Upper lobe of right lung (tissue), 1 donor: ENCODE measurements at places on chromosomes 11 and 22.
A peak's percentile ranks its signal among the peaks of the same experiment; 100 is the strongest.

GRCh38 chr11:128648711-128649110 is 45.2 kb upstream of the FLI1 start:
- no peak for DNase-seq

DNA sequence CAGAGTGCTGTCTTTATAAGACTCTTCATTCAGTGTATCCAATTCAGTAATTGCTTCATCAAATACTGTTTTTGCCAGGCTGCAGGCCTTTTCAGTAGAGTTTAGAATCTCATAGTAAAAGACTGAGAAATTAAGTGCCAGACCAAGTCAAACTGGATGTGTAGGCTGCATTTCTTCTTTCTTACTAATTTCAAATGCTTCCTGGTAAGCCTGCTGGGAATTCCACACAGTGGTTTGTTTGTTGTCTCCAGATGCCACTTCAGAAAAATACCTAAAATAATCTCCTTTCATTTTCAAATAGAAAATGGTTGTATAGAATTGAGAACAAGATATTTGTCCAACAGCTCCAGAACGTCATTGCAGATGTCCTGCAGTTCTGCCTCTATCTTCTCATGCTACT is 34.7 kb downstream of the LDHAL6A start:
- DNase-seq = no peak

- no peak for DNase-seq
Observed at GRCh38 chr11:44779736-44780520, 53.2 kb downstream of the TSPAN18 start.

- no peak for DNase-seq
Observed at GRCh38 chr11:40029391-40029790, 1430.1 kb downstream of the LRRC4C start.

DNA sequence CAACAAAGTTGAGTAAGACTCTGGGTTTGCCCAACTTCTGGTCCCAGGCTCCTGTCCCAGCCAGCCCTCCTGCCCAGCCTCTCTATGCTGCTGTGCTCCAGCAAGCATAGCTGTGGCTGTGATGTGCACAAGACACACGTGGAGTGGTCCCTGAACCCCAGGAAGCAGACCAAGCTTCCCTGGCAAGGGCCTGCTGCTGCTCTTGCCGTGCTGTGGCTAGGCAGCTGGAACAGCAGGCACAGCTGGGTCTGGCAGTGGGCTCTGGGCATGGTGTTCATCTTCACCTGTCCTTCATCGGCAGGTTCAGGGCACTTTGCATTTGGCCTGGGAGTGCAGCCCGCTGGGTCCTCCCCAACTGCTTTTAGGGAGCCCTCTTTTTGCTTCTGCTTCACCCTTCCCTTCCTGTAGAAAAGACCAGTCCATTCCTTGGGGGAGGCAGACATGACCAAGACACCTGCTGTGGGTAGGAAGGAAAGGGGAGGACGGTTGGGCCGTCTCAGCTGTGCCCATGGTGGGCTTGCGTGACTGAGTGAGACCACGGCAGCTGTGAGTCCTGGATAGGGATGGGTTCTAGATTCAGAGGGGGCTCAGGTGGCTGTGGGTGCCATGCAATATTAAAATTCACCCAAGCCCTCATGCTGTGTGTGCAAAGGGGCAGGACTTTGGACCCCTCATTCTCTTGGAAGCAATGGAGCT is 26.1 kb upstream of the ETS1 start:
- no peak for DNase-seq

DNA sequence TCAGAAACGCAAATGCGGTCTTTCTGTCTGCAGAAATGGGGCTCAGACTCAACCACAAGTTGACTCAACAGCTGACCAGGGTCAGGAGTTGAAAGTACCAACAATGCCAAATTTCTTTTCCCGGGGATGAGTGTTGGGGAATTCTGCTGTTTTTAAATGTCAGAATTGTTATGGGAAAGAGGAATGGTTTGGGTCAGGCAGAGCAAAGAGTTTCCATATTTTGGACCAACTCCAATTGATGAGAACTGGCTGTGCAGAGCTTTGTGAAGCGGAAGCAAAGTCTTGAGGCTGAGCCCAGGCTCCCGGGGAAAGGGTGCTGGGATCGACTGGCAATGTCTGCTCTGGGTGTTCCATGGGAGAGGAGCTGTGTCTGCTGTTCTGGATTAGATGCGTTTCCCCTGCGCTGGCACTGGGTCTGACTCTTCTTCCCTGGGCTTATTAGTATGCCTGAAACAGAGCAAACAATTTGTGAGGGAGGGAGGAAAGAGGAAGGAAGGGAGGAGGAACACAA is 36.2 kb downstream of the TXN2 start:
- no peak for DNase-seq

DNA sequence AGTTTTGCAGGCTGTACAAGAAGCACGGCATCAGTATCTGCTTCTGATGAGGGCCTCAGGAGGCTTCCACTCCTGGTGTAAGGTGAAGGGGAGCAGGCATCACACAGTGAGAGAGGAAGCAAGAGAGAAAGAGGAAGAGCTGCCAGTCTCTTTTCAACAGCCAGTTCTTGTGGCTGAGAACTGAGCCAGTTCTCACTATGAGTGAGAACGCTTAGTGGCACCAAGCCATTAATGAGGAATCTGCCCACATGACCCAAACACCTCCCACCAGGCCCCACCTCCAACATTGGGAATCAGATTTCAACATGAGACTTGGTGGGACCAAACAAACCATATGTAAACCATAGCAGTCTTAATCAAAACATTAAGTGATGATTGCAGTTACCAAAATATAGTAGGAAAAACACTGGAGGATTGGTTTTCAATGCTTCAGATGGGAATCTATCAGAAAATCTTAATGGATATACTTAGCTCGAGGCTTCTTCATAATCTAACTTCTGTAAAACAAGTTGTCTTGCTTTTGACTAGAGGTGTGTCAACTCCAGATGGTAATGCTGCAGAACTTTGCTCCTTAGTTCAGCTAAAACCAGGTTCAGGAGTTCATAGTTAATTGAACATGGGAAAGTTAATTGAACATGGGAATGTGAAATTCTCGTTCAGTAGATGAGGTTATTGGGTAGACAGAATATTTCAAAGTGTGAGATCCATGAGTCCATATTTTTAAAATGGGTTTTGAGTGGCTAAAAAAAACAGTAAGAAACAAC is 12.2 kb downstream of the FAR1 start:
- DNase-seq = no peak

DNA sequence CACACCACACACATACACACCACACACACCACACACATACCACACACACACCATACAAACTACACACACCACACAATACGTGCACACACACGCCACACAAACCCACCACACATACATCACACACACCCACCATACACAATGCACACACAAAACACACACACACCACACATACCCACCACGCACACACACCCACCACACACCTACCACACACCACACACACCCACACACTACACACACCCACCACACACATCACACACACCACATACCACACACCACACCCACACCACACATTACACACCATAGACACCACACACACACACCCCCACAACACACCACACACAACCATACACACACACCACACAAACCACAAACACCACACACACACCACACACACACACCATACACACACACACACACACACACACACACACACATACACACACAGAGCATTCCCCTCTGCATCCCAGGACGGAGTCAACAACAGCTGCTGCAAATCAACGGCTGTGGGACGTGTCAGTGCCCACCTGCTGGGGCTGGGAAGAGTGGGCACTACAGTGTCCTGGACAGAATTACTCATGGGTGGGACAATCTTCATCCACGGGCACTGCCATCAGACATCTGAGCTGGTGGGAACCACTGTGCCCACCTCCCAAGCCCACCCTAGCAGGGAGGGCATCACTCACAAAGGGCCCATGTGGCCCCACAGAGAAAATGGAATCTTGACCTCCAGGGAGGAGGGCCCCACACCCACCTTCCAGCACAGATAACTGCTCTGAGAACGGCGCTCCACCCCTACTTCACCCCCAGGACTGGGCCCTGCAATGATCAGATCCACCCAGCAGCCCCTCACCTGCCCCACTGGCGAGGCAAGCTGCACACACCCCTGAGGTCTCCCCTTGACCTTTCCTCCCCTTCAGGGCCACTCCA is 8.4 kb downstream of the TP53I11 start:
- no peak for DNase-seq

GRCh38 chr22:33232071-33232470 is 173.9 kb upstream of the SYN3 start:
- DNase-seq = no peak

DNA sequence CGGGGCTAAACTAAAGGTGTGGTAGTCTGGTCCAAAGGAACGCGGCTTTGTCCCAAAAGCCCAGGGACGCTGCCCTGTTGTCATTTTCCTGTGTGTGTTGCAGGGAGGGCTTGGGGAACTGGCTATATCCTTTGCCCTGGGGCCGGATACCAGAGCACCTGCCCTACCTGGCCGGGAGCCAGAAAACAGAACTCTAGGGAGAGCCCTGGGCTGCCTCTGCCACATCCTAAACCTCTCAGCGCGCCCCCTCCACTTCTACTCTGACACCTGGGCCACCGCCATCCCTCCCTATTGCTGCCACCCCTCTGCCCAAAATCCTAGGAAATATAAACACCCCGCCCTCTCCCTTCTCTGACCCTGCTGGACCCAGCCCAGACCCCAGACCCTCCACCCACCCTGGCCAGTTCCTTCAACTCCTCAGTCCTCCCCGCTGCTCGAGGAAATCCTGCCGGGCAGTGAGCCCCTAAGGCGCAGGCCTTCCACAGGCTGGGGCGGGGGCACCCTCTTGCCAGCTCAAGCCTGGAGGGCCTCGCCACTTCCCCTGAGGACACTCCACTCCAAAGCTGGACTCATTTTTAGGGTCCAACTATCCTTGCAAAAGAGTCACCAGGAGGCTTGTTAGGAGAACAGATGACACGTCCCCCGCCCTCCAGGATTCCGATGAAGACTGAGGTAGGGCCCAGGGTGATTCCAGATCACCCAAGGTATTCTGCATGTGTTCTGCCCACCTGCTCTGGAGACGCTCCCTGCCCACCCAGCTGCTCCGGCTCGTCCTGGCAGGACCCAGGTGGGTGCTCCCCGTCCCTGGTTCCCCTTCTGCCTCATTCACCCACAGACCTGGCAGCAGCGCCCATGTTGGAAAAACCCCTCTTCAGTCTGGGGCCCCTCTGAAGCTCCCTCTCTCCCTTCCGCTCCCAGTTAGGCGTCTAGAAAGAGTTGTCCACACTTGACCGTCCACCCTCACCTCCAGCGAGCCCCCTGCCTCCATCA is 12.2 kb downstream of the KCTD17 start:
- no peak for DNase-seq

GRCh38 chr22:43483266-43483665 is 71.5 kb downstream of the MPPED1 start:
- DNase-seq = no peak

DNA sequence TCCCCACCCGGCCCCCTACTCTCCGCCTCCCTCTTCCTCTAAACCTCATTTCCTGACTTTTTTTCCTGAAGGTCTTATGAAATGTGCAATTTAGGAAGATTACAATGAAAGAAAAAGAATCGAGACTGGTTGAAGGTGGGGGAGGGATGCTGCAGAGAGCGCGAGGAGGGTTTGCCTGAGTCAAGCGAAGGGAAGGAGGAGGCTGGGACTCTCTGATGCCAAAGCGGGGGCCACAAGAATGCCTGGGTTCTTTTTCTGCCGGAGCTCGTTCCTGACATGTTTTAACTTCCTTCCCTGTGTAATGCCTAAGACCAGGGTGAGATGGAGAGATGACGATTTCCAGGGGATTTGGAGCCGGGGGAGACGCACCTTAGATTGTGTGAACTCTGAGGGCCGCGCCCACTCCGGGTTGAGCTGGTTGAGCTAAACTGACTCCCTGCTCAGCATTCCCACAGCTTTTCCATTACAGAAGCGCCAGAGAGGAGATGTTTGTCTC is 270.5 kb upstream of the SORL1-AS1 start:
- DNase-seq = no peak

DNA sequence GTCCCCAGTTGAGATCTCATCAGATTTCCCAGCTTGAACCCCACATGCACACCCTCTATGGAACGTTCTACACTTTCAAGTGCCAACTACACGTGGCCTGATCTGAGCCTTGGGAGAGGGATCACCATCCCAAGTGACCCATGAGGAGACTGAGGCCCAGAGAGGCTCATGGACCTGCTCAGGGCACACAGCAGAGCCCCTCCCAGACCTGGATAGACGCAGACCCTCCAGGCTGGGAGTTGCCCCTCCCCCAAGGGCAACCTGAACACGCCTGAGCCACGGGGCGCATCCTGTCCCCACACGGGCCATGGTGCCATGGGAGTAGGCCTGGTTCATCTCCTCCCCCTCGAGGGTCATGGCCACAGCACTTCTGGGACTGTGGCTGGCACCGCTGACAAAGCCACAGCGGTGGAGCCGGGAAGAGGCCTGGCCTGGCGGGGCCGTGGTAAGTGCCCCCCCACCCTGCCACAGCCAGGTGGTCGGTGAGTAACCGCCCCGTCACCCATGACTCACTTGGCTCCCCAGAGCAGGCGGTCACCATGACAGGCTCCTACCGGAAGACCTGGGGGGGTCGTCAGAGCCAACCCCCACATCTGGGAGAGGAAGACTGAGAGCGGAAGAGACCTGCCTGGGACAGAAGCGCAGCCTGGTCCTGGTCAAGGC is 8.1 kb downstream of the WNT7B start:
- no peak for DNase-seq

- no peak for DNase-seq
Observed at GRCh38 chr11:86678823-86679222, 6.4 kb upstream of the ME3 start.

DNA sequence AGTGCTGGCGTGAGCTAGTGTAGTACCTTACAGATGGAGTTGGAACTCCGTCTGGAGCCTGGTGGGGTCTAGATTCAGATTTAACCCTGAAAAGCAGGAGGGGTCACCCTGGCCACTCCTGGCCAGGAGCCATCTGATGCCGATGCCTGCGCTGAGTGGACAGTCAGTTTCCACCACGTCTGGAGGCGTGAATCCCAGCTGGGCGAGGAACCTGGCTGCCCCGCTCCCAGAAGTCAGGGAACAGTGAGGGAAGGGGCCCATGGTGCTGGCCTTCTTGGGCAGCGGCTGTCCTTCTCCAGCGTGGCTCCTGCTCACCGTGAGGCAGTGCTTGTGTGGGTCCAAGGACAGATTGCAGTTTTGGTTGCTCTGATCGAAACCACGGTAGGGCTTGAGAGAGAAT is 76.3 kb downstream of the PARVB start:
- DNase-seq = no peak

- peak; percentile 60 for DNase-seq
Observed at GRCh38 chr11:2582946-2583604, 116.7 kb downstream of the KCNQ1OT1 start.

DNA sequence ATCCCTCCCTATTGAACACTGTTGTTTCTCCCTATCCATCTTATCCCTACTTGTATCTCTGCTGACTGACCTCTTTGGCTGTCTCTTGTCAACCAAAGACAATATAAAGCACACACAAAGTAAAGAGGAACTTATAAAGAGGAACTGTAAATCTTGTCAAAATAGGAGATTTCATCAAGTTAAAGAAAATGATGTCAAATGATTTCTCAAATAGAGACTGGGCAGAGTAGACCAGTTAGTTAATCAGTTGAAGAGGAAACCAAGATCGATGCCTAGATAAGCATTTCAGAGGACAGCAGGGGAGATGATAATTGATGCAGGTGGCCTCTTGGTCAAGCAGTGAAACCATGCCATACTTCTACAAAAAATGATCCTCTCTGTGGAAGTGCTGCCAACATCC is 22.7 kb downstream of the KCNQ1OT1 start:
- no peak for DNase-seq
